ENCODE measurements at places on chromosomes 7 and 10.

DNA sequence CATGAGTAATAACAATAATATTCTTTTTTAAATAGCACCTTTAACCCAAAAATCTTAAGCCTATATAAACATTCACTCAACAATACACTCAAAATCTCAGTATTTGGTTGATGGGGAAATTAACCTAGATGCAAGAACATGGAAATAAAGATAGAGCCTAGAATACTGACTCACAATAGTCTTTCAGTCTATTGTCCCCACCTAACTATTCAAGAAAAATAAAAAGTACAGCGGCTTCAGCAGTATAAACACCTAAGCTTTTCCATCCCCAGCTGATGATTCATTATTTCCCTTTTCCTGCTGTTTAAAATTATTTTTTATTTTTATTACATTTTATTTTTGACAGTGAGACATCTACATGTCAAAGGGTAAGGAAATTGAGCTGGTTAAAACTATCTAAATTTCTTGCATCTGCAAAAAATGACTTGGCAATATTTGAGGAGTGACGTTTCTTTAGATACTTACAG is 201.4 kb downstream of the FZD1 start:
- no peak for DNase-seq
- no peaks in the 10 kb centered on the region for H3K4me1 ChIP-seq
- no peaks in the 10 kb centered on the region for H3K36me3 ChIP-seq
- H3K27me3 ChIP-seq = no peaks in the 10 kb centered on the region

GRCh38 chr10:32980558-32981468 is 22.8 kb upstream of the ITGB1 start:
- H3K4me1 ChIP-seq = peaks cover 21% of the 10 kb centered on the region
- no peaks in the 10 kb centered on the region for H3K36me3 ChIP-seq
- H3K27ac ChIP-seq = peak overlapping the region; percentile 73
- no peaks in the 10 kb centered on the region for H3K27me3 ChIP-seq
- peak; percentile 90 for DNase-seq

DNA sequence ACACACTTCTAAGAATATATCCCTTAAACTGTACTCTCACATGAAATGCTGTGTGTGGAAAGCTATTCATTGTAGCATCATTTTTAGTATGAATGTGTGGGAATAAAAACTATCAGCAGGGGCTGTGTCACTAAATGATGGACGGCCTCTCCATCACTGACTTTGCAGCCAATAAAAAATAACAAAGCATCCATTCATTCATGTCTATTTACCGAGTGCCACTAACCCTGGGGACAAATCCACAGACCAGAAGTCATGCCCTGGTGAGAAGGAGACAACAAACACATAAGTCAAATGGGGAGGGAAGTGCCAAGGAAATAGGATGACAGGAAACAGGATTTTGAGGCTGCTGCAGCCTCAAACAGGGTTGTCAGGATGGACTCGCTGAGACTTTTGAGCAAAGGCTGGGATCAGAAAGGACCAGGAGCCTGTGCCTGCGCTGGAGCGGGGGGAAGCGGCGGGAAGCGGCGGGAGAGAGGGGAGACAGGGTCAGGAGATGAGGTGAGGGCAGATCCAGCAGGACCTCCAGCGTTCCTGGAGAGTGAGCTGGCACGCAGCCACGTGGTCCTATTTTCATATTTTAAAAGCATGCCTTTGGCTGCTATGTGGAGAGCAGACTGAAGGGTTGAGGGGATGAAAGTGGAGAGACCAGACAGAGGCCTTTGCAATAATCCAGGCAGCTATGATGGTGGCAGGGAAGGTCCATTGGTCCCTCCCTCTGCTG is 2.2 kb upstream of the NOM1 start:
- H3K4me1 ChIP-seq = peaks cover 33% of the 10 kb centered on the region
- peak overlapping the region; percentile 41 for H3K4me3 ChIP-seq
- no peak for DNase-seq
- H3K27ac ChIP-seq = no peak overlapping the region

GRCh38 chr7:2719007-2719406 is 31.0 kb downstream of the AMZ1 start:
- peaks cover 63% of the 10 kb centered on the region for H3K4me1 ChIP-seq
- H3K36me3 ChIP-seq = no peaks in the 10 kb centered on the region
- H3K4me3 ChIP-seq = no peak overlapping the region
- peaks cover 6% of the 10 kb centered on the region for H3K27me3 ChIP-seq
- H3K27ac ChIP-seq = no peak overlapping the region

DNA sequence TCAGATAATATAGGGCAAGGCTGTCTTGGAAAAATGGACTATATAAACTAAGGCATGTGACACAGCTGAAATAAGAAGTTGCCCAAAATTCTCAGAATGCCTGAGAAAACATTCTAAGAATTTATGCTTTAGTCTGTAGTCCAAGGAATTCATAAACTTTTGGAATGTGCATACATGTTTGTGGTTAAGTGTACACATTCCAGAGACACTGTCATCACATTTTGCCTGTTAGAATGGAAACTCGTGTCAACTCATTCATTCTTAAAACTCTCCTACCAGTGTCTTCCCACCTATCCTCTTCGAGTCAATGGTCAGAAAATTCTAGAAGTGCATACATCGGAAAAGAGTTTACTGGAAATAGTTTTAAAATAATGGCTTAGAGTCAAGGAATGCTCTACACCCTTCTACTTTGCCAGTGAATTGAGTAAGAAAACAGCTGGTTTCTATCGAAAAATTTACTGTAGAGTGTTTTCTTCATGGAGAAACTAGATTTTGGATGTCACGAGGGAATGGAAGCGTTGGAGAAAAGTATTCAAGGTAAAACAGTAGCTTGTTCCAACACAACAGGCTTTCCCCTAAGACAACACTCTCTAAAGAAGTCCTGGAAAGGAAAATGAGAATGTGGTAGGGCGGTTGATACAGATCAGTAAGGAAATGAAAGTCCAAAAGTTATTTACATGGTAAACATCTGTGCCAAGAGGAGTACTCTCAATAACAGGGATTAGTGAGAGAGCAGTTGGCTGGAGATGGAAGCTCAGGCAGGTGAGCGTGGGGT is 1177.6 kb upstream of the C7orf33 start:
- peak overlapping the region; percentile 46 for H3K27ac ChIP-seq
- no peak for DNase-seq
- H3K27me3 ChIP-seq = no peaks in the 10 kb centered on the region

GRCh38 chr10:24310104-24310503 is 101.2 kb downstream of the KIAA1217 start:
- no peak overlapping the region for H3K27ac ChIP-seq
- H3K36me3 ChIP-seq = no peaks in the 10 kb centered on the region
- H3K4me1 ChIP-seq = no peaks in the 10 kb centered on the region

GRCh38 chr10:11141571-11142091 is 124.0 kb downstream of the CELF2 start:
- no peak for DNase-seq
- peak overlapping the region; percentile 75 for H3K27ac ChIP-seq
- H3K4me3 ChIP-seq = peak overlapping the region; percentile 55

DNA sequence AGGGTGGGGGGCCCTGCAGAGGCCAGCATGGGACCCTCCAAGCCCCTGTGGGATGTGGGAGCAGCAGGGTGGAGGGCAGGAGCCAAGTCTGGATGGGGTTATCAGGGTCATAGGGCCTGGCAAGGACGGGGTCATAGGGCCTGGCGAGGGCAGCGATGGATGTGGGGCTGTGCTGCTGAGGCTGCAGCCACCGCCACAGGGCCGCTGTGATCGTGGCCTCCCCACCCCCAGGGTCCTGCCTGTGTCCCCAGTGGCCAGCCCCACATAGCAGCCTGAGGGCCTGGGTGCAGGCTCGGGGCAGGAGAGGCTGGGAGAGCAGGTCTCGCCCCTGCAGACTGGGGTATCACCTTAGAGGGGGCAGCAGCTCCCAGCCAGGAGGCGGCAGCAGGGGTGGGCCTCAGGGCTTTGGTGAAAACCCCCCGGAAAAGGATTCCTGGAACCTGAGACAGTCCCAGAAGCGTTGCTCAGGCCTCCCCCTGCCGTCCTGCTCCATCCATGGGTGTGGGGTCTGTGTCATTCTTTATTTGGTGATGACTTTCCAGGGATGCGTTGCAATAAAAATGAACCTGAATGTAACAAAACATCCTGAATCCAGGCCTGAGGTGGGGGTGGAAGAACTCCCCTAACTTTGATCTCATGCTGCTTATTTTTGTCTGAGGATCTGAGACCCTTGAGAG is 107.3 kb upstream of the SHH start:
- DNase-seq = no peak
- H3K27me3 ChIP-seq = no peaks in the 10 kb centered on the region

All from activated naive CD4-positive, alpha-beta T cell treated with anti-CD3 and anti-CD28 coated beads for 36 hours (primary cell).